Muscle of arm (tissue), 14 donors: ENCODE measurements at places on chromosomes 7 and 10. TPM values are rescaled to one million over a fixed set of nuclear protein-coding genes. Genes with fewer than 3 reads are reported as not detected.

GRCh38 chr7:36961693-36962092 is 237.4 kb upstream of the AOAH start:
- no peak for DNase-seq

DNA sequence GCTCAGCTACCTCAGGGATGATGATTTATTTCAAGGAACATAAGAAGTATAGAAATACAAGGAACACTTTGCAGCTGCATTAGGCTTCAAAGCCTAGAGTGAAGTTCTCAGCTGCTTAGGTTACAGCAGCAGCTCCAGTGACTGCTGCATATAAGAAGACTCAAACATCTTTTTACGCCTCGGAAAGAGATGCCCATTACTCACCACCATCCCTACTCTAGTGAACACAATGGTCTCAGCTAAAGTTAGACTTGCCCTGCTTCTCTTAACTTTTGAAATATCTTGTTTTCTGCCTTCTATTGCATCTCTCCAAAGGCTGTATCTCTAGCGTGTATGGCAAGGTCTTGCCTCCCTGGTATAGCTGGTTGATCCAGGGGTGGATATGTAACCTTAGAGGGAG is 356.0 kb downstream of the PHF14 start:
- no peak for DNase-seq

GRCh38 chr10:124572751-124573150 is 111.1 kb downstream of the LHPP start:
- no peak for DNase-seq

- no peak for DNase-seq
Observed at GRCh38 chr10:92142949-92143348, 147.9 kb downstream of the CPEB3 start.

The CNTNAP2 gene
- polyA plus RNA-seq, result 9.8 TPM

GRCh38 chr7:45708046-45708950 is 134.1 kb downstream of the ADCY1 start:
- DNase-seq, result no peak

GRCh38 chr10:88100281-88100680 is 236.9 kb downstream of the PTEN start:
- no peak for DNase-seq

DNA sequence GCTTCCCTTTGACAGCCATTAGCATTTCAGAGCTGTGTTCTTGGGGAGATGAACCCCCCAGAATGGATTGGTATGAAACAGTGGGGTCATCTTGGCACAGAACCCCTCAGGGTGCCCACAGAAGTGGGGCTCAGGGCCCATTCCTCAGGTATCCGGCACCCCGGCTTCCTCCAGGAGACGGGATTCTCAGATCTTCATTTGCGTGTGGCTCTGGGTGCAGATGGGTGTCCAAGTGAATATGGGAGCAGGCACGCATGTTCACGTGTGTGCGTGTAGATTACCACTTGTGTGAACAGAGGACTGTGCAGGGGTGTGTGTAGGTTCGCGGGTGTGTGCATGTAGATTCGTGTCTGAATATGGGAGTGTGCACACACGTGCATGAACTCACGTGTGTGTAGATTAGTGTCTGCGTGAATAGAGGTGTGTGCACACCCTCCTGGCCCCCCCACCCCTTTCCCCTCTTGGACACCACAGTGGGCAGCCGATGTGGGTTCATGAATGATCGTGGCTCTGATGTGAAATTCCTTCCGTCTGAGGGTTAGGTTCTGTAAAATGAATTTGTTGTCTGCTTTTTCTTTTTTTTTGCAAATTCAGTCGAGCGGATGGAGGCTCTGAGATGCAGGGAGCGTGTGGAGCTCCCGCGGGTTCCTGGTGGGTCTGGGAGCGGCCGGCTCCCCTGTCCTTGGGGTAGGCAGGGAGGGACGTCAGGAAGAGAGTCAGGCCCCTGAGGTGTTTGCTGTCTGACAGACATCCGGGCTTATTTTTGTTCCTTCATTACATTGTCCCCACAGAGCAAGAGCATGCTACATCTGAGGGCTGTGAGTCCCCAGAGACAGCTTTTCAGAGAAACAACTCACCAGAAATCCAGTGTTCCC is 7.4 kb downstream of the ELFN1 start:
- DNase-seq, result no peak

The INHBA gene
- polyA plus RNA-seq, result 3.9 TPM

- no peak for DNase-seq
Observed at GRCh38 chr10:120719333-120719732, 131.8 kb upstream of the WDR11 start.

DNA sequence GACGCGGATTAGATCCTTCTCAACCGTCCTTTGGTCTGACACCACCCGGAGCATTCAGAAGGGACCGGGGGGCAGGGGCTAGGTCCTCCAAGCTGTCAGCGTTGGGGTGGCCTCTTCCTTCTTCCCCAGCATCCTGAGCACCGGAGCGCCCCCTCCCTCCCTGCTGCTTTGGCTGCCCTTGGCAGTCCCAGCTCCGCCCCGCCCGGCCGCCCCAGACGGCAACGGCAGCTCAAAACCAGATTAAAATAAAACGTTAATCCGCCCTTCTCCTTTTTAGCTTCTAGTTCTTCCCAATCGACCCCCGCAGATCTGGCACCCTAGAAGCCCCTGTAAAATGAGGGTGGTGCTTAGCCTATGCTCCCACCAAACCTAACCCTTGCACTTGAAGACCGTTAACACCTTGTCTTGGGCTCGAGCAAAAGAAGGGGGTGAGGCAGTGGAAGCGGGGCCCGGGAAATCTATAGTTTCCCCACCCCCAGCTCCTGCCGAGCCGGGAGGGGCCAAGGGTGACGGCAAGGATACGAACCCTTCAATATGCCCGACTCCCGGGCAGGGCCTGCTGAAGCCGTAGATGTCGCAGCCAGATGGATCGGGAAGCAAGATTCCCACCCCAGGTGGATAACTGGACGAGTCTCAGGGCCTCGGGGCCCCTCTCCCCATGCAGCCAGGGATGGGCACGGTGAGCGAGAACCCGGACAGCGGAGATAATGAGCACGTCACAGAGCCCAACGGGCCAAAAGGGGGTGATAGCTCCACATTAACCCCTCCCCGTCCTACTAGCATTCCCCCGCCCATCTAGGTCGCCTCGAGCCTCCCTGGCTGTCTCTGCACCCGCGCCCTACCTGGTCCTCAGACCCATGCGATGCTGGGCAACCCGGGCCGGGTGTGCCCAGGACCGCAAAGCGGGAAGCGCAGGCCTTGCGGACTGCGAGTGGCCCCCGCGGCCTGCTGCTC is 169.7 kb downstream of the NRF1 start:
- no peak for DNase-seq

- no peak for DNase-seq
Observed at GRCh38 chr10:103125323-103126267, 67.5 kb downstream of the NT5C2 start.

The WIPF3 gene
- polyA plus RNA-seq, result not detected

- no peak for DNase-seq
Observed at GRCh38 chr10:8315619-8316021, 261.1 kb downstream of the GATA3 start.

- DNase-seq, result no peak
Observed at GRCh38 chr7:132453826-132454225, 122.4 kb downstream of the PLXNA4 start.

DNA sequence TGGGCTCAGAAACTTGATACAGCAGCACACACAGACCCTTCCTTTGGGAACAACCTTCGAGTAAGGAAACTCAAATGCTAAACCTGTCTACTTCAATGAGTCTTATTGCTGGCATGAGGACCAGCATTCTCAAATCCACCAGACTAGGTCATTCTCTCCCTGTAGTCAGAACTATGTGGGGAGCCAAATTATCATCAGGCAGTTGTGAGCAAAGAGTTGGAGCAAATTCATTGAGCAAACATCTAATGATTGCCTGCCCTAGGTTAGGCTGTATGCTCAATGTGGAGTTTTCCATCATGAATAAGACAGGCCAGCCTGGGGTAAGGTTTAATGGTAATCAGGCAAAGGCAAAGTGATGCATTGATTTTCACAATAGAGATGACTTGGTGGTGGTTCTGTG is 3.6 kb downstream of the EPDR1 start:
- no peak for DNase-seq

- DNase-seq, result no peak
Observed at GRCh38 chr7:69674701-69675182, 76.5 kb downstream of the AUTS2 start.

DNA sequence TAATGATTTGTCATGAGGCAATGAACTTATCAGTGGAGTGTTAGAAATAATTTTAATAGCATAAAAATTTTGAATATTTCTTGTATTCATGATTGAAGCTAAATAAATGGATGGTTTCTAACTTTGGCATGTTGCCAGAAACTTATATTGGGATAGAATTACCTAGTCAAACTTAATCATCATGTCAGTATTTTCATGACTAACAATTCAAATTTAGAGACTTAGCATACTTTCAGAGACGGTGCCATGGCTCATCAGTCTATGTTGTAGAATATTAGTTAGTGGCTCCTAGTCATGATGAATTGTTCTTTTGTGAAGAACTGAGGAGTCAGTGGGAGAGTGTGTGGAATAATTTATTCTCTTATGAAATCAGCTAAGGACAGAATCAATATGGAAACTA is 599.6 kb upstream of the POT1 start:
- no peak for DNase-seq

The ZNF727 gene
- 0.87 TPM for polyA plus RNA-seq

The HKDC1 gene
- 0.07 TPM for polyA plus RNA-seq
